Fibroblast of skin of left biceps (primary cell): ENCODE measurements at places on chromosomes 16 and 17.

DNA sequence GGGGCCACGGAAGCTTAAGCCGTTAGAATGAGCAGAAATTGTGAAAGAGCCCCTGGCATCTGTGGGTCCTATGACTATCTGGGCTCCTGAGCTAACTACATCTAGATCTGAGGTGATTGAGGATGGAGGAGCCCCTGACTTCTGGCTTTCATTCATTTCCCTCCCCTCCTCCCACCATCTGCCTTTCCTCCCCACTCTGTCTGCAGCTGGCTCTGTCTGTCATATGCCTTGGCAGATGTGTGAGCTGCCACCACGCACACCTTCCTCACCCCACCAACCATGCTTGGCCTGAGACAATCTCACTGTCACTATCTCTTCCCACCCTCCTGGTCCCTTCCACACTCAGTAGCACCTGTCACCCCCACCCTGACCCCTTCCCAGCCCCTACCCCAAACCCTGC lies 5.1 kb downstream of the CD300E start:
- DNase-seq, result no peak

DNA sequence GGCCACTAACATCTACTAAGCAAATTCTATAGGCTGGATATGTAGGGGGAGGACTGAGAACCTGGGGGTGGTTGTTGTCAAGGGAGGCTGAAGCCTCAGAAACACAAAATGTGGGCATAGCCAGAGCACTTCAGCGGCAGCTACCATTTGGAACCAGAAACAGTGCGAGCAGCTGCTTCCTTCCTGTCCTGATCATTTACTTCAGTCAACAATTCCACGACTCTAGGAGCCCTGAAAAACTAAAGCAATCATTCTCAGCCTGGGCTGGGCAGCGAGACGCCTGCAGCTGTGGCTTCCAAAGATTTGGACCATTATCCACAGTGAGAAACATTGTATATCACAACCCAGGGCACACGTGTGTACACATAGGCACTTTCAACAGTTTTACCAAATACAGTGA lies 93.9 kb upstream of the WSCD1 start:
- no peak for DNase-seq

DNA sequence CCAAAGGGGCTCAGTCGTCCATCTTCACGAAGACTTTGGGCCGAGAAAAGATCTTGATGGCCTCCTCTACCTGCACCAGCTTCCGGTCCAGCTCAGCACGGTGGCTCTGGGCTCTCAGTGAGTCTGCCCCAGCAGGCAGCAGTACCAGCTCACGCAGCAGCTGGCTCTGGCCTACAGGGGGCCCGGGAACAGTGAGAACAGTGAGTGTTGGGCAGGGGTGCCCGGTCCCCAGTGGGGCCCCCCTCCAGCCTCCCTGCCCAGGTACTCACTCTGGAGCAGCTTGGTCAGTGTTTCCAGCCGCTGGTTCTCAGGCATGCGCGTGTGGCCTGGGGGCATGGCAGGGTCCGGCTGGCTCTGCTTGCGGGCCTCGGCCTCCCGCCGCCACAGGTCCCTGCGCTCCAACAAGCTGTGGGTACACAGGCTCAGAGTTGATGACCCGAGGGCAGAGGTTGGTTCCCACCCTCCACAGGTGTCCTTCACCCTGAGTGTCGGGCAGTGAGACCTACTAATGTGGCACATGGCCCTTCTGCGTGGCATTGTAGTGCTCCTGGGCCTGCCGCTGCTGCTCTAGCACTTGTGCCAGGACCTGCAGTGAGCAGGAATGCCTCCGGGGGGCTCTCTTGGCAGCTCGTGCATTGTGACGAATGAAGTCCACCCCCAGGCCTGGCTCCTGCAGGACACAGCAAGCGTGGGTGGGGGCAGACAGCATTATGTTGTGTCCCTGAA lies 2.6 kb downstream of the PARD6A start:
- DNase-seq, result no peak

GRCh38 chr16:89697161-89697615 lies 4.3 kb downstream of the SPATA2L start:
- DNase-seq, result no peak

- DNase-seq, result peak; percentile 73
Measured at GRCh38 chr16:31471875-31472708, at the start of gene TGFB1I1. TGFB1I1 (plus strand) TSS chr16:31472152; CDS start chr16:31472189, 37 bp downstream.

DNA sequence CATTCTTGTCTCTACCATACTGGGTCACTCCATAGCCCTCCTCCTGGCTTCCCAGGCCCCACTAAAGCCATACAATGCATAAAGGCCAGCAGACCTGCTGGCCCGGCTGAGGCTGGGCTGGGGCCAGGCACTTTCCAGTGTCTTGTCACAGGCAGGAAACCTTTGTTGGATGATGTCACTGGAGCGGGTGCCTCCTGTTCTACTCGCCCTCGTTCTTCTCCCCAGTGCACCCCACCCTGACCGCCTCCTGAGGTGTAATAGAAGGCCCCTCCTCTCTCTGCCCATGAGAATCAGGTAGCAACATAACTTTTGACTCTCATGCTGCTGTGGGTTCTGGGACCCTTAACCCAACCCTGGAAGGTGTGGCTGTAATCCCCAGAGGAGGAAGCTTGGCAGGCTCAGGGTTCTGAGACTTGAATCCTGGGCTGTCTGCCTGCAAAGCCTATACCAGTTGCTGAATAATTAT lies 54.2 kb upstream of the IL34 start:
- DNase-seq, result no peak
